ENCODE measurements at places on chromosomes 4 and X.

DNA sequence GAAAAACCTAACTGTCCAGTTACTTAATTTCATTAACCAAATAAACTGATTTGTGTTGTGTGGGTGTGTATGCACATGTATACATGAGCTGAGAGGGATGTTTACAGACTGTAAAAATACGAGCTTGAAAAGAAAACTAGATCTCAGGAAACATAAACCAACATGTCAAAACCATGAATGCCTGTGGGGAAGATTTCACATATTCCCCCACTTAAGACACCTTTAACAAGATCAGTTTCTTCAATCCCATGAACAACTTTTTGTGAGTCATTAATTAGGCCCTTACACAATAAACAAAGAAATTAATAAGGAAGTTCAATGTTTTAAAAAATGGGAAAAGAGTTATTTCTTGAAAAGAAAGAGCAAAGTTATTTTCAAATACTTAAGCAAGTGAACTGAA lies 170.8 kb downstream of the ZNF674 start:
- DNase-seq, result no peak

DNA sequence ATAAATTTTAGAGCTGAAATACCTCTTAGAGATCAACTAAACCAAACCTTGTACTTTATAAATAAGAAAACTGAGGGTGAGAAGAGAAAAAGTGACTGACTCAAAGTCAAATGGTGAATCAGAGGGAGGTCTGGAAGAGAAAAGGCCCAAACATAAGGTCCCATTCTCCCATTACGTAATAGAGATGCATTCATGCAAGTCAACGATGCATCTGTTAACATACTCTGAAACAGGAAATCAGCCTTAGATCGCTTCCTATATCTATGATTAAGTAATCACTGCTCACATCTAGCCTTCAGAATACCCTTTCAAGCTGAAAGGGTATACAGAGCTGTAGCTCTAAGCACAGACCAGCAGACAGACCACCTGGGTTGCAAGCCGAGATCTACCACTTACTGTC lies 6.5 kb downstream of the RNF150 start:
- no peak for DNase-seq

GRCh38 chr4:150889306-150889705 lies 125.8 kb downstream of the LRBA start:
- DNase-seq, result no peak

GRCh38 chr4:28211676-28212470 lies 1351.2 kb downstream of the STIM2 start:
- no peak for DNase-seq

DNA sequence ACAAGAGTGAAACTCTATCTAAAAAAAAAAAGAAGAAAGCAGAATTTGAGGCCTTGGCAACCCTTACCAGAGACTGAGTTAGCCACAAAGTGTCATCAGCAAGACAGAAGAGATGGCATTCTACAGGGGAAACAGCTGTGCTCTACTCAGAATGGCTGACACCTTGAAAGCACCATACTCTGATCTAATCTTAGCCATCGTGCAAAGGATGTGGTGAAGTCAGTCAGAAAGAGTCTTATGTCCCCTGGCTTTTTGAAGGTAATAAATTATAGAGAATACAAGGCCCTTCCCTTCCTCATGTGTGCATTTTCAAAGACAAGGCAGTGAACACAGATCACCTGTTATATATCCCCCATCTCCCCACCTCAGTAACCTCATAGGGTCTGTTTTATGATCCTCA lies 13.2 kb downstream of the CLNK start:
- DNase-seq, result no peak

- no peak for DNase-seq
Observed at GRCh38 chrX:23786268-23786815, 3.4 kb downstream of the SAT1 start.
